ENCODE measurements at places on chromosomes 6 and 20.

DNA sequence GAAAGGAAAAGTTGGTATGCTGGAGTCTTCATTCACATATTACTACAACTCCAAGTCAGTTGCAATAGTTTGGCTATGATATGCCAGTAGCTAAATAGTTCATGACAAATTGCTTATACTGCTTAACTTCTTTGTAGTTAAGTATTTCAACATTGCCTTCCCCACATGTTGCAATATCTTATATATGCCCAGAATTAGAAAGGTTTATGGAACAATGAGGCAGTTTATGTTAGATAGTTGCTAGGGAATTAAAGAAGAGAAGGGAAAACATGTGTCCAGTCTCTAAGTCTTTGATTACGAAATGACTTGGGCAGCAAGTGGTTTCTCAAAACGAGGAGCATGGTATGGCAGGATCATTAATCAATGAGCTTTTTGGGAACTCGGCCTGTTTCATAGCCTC, 145.8 kb downstream of the PLCB4 start:
- no peak for DNase-seq

GRCh38 chr6:5215799-5216198, 45.0 kb downstream of the LYRM4 start:
- peak; percentile 48 for DNase-seq

DNA sequence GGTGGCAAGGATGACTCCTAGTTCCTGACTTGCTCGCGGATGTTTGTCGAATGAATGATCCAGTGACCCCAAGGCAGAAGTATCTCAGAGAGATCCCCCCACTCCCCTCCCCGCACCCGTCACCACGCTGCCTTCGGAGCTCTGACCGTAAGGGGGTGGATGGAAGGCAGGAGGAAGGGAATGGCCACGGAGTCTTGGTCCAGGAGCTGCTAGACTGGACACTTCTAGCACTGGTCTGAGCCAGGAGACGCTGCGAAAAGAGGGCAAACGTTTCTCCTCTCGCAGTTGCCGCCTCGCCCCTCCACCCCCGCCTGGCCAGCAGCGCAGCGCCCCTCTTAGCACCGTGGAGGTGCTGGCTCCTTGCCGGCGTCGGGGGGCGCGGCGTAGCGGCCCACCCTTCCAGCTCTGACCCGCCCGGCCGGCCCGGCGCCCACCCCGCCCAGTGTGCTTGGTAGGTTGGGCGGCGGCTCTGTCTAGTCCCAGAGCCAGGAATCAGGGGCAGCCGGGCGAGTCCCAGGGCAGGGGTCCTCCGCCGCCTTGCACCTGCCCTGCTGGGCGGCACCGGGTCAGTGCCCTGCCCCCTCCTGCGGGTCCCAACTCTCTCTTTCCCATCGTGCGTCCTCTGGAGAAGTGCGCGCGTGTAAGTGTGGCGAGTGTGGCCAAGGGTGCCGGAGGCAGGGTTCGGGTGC, 2.4 kb upstream of the DBNDD2 start:
- peak; percentile 61 for DNase-seq

DNA sequence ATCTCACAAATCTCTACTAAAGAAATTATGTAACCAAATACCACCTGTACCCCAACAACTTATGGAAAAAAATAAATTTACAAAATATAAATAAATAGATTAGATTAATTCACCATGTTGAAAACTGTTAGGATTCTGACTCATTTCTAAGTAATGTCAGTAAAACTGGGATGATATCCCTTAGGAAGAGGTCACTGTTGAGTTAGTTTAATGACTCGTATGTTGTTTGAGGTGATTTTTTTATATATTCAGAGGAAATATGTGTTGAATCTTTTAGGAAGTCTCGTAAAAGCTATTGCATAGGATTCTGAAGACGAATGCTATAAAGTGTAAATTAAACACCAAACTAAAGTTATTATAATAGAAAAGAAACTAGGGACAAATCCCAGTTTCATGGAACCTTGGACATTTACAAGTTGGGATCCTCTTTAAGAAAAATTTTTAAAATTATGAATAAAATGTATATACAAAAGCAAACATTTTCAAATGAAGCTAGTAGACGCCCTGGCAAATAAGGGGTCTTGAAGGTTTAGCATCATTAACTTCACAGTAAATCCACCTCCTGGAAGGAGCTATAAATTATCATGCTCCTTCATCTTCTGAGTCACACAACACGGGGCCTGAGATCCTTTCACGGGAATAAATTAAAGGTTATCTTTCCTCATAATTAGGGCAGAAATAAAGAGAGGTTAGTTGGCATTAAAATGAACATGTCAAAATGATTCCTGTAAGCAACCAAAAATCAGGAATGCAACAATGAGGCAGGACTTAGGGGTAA, 37.0 kb upstream of the POU3F2 start:
- no peak for DNase-seq

DNA sequence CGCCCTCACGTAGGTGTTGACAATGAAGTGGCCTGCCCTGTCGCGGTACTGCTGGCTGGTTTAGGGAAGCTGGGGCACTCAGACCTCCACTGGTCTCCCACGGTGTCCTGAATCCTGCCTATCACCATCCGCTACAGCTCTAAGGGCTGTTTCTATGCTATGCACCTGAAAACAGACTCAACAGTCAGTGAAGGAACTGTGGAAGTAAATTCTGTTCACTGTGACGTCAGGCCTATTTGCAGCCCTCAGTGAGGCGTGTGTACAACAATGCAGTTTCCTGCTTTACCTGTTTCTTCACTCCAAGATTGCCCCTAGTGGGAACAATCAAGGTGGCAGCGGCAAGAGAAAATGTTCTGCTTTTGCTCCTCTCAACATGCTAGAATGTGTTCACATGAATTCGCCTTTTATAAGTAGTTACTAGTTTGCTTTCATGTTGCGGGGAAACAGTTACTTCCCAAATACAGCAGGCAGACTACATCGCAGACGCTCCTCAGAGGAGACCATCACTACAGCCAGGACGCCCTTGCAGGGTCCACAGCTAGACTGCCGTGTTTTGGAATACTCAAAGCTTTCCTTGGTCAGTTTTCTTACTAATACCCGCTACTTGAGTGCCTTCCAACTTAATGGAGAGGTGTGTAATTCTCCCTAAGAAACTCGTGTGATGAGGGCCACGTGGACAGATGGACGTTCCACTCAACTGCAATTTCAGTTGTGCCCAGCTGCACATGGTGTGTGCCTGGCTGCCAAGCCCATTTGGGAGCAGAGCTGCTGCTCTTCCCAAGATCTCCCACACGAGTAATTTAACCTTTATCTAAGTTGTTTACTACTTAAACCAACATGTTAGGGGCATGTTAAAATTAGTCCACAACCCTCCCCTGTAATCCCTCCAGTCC, 25.4 kb downstream of the DIDO1 start:
- peak; percentile 62 for DNase-seq

DNA sequence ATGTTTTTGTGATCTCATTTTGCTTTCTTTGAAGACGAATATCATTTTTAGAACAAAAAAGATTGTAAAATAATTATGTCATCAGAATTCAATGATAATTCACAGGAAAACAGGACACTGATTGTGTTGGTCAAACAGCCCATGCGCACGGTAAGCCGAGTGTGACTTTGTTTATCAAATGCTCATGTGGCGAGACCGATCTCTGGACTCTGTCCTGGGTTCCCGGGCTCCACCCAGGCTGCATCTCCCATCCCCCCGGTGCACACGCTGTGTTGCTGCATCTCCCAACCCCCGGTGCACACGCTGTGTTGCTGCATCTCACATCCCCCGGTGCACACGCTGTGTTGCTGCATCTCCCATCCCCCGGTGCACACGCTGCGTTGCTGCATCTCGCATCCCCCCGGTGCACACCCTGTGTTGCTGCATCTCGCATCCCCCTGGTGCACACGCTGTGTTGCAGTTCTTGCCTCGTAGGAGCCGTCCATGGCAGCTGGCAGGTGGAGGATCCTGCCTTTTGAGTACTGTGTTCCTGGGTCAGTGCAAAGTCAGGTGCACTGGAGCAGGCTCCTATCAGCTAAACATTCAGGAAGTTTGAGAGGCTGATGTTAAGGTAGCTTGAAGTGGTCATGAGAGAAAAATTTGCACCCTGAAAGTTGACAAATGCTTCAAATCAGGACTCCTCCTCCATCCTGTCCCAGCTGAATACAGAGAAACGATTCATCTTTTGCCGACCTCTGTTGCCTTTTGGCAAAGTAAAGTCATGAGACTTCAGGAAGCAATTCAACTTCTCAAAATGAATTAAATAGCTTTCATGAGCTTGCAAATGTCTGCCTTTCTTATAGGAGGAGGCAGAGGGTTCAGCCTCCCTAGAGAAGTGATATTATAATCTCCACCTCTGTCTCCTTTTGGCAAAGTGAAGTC, 77.1 kb upstream of the FRMD1 start:
- peak; percentile 41 for DNase-seq

- no peak for DNase-seq
Observed at GRCh38 chr6:152085451-152085921, 278.0 kb downstream of the ESR1 start.

GRCh38 chr6:3022765-3023662, 23.3 kb downstream of the NQO2 start:
- DNase-seq = peak; percentile 46

DNA sequence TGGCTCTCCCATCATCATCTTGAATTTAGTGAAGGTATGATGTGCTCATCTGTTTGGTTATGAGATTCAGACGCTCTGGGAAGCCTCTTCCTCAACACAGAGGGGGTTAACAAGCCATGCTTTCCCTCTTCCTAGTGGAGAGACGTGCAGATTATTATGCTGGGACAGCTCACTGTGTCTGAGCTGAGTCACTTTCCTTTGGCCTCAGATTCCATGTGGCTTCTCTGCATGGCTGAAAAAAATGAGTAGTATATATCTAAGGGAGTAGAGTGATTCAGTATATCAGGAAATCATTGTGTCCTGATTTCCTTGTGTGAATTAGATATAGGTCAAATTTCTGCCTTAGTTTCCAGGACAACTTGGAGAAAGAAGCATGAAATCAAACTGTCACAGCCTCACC, 52.6 kb downstream of the FIG4 start:
- no peak for DNase-seq

GRCh38 chr6:107543088-107543487, 53.2 kb downstream of the SOBP start:
- DNase-seq = no peak

DNA sequence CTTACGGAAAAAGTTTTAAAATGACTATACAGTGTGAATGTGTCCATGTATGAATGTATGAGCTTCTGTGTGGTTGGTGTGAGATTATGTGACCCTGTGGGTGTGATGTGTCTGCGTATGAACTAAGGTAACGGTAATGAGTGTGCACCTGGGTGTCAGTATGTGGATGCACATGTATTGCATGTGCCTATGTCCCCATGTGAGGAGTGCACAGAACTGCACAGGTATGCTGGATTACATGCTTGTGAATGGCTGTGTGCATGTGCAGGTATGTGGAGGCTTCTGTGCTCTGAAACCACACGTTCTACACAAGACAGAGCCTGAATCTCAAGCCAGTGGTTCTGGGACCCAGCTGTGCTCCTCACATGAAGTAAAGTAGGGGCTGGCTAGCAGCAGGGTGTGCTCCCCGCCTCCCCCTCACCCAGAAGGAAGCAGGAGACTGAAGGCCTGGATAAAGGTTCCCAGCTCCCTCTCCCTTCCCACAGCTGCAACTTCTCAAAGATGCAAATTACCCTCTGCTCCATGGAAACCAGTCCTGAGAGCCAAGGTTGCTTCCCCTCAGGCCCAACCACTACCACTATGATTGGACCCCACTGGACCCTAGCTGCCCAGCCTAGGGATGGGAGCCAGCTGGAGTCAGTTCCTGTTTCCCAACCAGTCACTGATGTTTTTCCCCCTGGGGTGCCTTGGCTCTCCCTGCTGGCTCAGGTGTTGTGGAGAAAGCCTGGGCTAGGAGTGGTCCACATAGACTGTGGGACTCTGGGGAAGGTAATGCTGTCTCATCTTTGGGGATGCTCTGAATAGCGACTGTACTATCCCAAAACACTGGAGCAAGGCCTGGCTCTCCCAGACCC, 24.8 kb upstream of the SPDEF start:
- no peak for DNase-seq

DNA sequence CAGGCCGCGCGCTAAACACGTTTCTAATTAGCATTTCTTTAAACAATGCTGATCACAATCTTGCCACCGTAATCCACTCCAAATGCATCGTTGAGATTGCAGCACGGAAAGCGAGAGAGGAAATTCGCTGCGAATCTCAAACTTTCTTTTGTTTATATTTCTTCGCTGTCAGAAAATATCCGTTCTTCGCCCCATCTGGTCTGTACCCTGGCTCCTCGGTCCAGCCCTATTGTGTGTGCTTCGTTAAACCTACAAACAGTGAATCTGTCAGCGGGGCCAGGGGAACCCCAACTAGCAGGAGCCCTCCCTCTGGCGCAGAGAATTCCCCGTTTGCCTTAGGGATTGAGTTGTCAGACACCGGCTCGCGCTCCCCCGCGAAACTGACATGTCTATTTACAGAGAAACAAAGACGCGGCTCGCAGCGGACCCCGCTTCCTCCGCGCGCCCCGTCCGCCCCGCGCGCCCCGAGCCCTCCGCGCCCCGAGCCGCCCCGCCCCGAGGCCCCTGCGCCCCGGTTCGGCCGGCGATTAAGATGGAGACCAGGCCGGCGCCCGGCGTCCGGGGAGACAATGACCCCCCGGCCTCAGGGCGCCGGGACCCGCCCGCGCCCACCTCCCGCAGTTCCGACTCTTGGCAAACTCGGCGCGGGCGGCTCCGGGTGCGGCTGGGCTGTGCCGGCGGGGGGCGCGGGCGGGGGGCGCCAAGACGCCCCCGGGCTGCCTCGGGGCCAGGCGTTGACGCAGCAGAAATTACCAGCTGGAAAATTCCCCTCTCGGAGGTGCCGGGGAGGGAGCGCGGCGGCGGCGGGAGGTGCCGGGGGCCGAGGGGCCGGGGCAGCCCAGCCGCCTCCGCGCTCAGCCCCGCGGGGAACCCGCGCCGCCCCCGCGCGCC, 874 bp downstream of the ZBTB46 start:
- DNase-seq = no peak

All from colonic mucosa (tissue), 4 donors.